ENCODE measurements at places on chromosomes 12 and 14. TPM values are rescaled to one million over a fixed set of nuclear protein-coding genes. Genes with fewer than 3 reads are reported as not detected.
A peak's percentile ranks its signal among the peaks of the same experiment; 100 is the strongest.

- no peak for DNase-seq
These were observed 92.6 kb upstream of the SFSWAP start for GRCh38 chr12:131618303-131618658.

DNA sequence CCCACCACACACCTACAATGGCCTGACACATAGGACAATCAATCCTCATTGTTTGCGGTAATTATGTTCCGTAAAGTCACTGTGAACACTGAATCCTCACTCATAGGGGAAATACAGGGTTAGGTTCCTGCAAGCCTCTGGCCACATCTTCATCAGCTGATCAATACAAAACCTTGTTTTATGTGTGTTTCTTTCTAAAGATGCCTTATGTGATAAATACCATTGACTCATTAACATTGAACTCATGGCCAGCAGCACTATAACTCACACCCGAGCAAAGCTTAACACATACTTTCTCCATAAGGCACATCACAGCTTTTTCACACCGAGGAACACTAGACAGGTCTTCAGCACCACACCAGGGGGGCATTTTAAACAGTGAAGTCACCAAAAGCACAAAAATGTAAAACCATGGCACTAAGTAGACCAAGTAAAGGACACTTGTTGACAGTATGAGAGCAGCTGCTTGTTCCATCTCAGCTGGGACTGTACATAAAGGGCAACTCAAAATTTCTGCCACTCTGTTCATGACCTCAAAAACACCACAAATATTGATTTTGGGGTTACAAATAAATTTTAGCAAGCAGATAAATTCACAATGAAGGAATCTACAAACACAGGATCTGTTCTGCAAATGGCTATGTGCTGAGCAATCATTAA is 60.5 kb downstream of the ESR2 start:
- no peak for DNase-seq

- no peak for DNase-seq
These were observed 7.1 kb downstream of the LTBP2 start for GRCh38 chr14:74604911-74605310.

GRCh38 chr12:57390174-57390573 is 40.7 kb downstream of the R3HDM2 start:
- no peak for DNase-seq

Gene COX8C
- total RNA-seq, result 1.3 TPM

DNA sequence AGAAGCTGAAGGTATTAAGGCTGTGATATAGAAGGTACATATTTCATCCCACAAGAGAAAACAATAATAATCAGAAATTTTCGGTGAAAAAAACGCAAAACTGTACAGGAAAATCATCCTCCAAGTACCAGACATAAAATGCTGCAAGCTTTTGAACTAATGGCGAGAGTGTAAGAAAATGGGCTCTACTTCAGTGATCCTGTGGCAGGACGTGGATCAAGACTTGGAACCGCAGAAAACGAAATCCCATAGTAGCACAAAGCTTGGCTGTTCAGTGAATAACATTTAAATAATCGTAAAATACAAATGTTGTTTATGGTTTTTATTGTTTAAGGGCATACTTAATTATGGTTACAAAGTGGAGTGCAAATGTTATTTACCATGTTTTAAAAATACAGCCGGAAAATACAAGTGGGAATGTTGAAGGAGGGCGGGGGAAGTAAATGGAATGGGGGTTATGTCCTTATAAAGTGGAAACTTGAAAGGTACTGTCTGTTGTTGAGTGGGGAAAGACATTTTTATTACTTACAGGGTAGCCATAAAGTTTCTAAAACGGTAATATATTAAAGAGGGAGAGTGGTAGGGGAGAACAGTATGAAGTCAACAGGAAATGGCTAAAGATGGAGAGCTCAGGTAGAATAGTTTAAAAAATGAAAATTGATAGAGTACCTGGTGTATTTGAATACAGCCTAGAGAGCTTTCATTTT is 1.1 kb downstream of the SMIM10L1 start:
- DNase-seq, result no peak

DNA sequence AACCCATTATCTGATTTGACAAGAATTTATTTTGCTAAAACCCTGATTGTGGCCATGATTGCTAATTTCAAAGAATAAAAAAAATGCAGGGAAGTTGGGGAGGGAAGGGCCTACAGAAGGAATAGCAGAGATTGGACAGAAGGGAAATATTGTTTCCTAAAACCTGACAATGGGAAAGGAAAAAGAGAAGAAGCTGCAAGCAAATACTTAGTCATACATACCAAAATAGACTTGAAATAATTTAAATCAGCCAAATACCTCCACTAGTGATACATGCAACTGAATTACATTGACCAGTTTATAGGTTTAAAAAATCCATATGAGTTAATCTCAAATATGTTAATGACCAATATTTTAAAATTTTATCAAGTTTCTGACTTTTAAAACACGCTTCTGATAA is 75.1 kb downstream of the PELI2 start:
- DNase-seq, result no peak

Gene LGR5
- total RNA-seq, result not detected

Gene IQSEC3
- 2.1 TPM for total RNA-seq

DNA sequence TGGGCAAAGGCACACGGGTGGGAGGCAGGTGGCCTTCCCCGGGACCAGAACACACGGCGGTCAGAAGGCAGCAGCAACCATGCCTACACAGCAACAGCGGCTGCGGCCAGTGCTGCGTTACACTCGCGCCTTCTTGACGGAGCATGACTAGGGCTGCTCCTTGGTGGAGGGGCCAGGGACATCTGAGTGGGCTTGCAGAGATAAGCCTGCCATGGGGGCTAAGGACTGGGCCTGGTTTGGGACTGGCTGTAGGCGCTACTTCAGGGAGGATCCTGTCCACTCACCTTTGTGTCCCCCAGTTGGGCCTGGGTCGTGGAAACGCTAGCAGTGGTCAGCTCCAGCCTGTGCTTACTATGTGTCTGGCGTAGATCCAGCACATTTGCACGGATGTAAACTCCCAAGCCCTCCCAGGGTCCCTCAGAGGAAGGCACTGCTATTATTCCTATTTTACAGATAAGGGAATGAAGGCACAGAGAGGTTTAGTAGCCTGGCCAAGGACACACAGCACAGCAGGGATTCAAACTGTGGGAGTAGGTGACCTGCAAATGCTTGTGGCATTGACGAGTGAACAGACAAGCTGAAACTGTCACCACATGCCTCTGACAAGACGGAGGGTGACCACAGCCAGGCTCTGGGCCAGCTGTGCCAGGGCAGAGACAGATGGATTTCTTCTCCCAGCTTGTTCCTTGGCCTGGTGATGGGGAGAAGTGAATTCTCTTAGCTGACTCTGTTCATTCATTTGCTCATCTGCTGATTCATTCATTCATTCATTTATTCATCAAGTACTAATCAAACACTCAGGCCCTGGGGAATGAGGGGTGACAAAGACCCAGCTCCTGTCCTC is 31.9 kb upstream of the DLK1 start:
- no peak for DNase-seq

DNA sequence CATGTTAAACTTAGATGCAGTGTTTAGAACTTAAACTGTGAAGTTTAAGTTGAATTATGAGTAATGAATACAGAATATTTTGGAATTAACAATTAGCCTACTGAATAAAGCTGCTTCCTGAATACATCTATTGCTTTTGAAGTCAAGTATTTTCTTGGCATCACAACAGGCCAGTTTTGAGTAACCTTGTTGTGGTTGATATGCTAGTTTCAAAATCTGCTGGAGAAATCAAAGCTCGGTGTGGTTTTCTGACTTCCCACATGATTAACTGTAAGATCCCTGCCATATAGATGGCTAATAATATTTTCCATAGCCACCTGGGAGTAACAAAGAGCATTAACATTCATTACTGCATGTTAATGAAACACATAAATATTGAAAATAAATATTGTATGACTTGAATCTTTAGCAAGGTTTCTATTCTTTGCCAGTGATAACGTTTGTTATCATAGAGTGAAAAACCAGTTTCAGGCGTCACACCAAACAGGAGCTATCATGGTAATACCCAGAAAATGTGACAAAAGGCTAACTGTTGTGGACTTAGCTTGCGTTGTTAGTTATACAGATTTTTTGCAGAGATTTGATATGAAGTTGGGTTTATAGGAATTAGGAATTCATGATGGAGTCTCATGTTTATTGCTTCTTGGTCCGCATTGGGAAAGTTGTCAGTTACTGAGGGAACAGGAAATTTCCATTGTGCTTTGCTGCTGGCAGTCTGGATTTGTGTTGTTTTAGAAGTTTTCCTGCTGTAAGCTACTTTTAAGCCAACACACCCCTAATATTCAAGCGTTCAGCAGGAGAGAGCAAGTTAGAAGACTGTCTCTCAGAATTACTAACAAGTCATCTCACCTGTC is 32.1 kb downstream of the PPFIBP1 start:
- no peak for DNase-seq

DNA sequence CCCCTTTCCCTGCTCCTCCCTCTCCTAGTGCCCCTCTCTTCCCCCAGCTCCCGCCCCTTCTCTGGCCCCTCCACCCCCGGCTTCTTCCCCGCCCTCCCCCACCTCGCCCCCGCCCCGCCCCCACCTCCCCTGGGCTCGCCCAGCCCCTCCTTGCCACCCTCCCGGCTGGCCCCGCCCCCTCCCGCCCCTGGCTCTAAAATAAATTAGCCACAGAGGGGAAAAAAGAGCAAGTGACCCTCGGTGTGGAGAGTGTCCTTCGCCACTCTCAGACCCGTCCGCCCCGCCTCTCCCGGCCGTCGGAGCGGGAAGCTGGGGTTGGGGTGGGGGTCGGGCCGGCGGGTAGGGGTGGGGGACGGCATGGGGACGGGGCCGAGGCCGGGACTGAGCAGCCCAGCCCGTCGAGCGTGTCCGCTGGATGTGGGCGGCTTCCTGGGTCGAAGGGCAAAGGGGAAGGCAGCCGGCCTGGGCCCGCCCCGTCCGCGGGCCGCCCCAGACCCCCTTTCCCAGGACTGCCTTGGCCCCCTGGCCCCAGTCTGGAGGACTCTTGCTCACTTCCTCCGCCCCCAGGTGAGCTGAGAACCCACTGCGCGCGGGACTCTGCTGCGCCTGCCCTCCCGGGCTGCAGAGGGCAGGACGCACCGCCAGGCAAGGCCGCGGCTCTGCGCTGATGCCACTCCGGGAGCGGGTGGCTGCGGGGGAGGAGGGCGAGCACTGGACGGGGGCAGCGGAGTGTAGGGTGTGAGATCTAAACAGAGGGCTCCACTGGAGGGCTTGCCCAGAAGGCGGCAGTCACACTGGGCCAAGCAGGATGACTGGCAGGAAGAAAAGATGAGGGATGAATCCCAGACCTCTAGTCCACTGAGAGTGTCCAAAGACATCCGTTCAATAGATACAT is 570 bp upstream of the FIGNL2 start:
- peak; percentile 36 for DNase-seq

DNA sequence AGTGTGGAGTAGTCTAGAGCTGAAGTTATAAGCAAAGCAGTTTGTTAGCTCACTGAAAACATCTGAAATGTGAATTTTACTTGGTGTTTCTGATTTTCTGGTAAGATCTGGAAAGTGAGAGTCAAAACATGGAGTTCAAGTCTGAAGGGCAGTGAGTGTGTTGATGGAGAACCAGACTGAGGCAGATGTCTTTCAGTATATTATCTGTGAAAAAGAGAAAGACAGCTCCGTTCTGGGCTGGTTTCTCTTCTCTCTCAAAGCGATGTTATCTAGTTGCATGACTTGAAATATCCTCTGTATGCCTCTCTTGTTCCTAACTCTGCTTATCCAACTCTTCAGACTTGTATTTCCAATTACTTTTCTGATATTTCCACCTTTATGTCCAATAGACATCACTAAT is 381.9 kb upstream of the RGS6 start:
- no peak for DNase-seq

GRCh38 chr12:13404111-13404628 is 207.6 kb downstream of the EMP1 start:
- DNase-seq, result no peak

- no peak for DNase-seq
These were observed 967.9 kb downstream of the FSCB start for GRCh38 chr14:43539210-43539609.

GRCh38 chr14:64717870-64718269 is 13.6 kb downstream of the PLEKHG3 start:
- DNase-seq, result no peak

GRCh38 chr12:58639318-58639934 is 280.9 kb downstream of the LRIG3 start:
- no peak for DNase-seq

Gene TPPP2
- 2.0 TPM for total RNA-seq

Gene HSPB8
- 528 TPM for total RNA-seq

GRCh38 chr12:40802656-40803055 is 110.4 kb downstream of the CNTN1 start:
- DNase-seq, result no peak

GRCh38 chr14:22479776-22480464 is 109.1 kb downstream of the DAD1 start:
- DNase-seq, result no peak

Measured in heart right ventricle (tissue), 16 donors.